GM12864 (cell line): ENCODE measurements at places on chromosomes 7 and 10.

DNA sequence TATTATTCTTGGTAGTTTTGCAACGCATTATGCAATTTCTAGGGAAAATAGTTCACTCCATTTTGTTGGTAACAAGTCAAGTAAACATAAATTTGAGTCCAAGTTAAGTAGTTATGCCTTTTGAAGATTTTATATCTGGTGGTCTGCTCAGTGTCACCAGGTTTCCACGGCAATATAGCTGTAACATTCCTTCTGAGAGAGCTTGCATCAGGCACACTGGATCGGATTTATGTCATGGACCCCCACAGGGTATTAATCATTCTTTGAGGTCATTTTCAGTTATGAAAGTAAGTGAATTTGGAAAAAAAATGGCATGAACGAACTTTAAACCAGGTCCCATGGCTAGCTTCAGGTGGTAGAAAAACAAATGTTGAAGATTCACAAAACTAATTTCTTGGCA, 136.3 kb downstream of the POLR1F start:
- DNase-seq, result no peak

GRCh38 chr10:10043083-10043482, 974.6 kb upstream of the CELF2 start:
- no peak for DNase-seq

GRCh38 chr7:116932566-116932965, 20.7 kb upstream of the ST7 start:
- DNase-seq, result no peak

DNA sequence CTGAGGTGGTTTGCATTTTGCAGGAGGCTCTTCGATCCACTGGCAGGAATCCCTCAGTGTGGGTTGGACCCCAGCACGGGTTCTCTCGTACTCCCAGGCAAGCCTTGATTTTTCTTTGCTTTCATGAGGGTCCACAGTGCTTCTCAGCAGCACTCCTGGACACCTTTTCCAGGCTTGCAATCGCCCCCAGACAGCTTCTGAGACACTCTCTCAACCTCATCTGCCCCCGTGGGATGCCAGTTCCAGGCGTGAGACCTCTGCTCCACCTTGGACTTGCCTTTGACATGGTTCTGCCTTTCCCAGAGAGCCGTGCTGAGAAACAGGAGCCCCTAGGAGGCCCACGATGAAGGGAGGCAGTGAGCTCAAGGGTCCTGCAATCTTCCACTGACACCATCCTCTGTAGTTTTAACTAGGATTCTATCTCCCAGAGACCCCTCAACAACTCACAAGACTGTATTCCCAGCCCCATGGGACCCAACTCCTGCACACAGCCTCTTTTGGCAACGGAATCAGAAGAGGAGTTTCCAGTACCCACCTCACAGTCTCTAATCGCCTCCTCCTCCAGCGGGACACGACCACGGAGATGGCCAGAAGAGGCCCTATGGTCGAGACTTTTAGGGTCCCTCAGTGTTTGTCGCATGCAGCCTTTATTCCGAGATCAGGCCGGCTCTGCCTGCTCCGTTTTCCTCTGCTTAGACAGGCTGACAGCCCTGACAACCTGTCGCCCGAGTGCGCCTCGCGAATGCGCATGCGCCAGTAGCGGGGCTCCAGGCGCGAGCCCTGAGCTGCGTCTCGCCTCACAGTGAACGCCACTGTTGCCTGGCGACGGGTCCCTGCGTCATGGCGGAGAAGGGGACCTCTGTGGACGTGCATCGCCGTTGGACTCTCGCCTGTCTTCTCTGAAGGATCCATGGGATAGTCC, 26.0 kb upstream of the ZNF273 start:
- DNase-seq, result peak; percentile 8

- DNase-seq, result no peak
Measured at GRCh38 chr10:29588629-29589421, 45.9 kb downstream of the SVIL start.

DNA sequence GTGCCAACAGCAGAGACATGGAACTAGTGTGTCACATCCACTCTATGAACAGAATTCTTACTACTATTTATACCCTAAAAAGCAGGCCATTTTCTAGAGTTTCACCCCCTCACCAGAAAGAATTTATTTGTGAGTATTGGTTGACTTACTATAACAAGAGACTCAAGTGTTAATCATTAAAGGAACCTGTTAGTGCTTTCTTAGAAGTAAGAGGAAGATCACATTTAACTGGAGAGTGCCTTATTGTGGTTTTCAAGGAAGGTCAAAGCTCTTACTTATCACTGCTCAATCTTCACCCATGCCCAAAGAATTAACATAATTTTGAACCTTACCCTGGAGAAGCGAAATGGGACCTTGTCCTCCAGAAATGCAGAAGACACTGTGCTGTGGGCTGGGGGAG, 169.3 kb upstream of the PRSS1 start:
- DNase-seq, result no peak

DNA sequence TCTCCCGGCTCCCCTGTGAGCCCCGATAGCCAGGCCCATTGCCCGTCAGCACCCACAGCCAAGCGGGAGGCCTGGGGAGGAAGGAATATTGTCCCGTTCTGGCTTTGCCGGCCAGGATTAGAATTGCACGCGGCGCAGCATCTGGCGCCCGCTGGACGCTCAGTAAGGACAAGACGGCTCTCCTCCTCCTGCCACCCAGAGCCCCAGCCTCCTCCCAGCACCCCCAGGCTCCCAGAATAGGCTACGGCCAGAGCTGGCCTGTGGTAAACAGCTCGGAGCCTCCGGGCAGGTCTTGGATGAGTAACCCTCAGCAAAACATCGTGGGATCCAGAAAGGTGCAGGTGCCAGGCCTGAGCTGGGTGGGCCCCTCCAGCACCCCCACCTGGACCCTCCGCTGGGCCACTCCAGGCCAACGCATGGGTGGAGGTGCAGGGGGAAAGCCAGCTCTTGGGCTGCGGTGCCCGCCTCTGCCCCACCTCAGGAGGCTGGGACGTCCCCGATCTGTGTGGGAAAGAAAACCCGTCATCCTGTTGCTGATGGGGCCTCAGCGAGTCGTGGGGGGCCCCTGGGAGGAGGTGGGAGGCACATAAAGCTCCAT, 5.8 kb upstream of the FAM20C start:
- DNase-seq, result no peak

DNA sequence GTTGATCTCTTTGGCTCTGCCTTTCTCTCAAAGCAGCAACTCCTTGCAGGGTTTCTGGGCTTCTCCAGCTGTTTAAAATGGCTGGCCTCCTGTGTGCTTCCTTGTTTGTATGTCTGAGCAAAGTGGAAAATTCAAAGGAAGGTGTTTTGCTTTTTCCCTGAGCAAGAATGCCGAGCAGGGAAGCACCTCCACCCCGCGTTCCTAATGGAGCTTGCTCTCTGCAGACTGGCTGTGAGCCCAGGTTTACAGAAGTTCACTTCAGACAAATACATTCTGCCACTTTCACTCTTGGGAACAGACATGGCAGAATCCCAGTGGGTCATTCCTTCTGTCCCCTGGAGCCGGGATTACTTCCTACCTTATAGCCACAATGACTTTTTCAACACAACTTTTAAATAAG, 181.8 kb upstream of the AGK start:
- DNase-seq, result no peak

DNA sequence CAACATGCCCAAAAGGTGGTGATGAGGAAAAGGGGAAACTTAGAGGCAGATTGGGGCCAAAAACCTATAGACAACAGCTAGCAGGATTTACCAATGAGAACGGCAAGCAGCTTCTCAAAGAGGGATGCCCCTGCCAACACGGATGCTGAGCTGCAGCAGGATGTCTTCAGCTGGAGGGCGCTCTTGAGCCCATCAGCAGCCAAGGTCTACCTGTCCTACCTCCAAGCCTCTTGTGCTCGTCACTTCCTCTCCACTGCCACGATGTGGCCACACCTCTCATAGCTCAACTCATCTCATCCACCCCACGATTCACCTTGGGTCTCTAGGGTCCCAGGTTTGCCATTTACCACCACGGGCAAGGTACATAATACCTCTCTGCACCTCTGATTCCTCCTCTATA, 36.5 kb downstream of the DLG5 start:
- no peak for DNase-seq

GRCh38 chr10:117762819-117763172, 220.2 kb downstream of the EMX2 start:
- DNase-seq, result no peak

DNA sequence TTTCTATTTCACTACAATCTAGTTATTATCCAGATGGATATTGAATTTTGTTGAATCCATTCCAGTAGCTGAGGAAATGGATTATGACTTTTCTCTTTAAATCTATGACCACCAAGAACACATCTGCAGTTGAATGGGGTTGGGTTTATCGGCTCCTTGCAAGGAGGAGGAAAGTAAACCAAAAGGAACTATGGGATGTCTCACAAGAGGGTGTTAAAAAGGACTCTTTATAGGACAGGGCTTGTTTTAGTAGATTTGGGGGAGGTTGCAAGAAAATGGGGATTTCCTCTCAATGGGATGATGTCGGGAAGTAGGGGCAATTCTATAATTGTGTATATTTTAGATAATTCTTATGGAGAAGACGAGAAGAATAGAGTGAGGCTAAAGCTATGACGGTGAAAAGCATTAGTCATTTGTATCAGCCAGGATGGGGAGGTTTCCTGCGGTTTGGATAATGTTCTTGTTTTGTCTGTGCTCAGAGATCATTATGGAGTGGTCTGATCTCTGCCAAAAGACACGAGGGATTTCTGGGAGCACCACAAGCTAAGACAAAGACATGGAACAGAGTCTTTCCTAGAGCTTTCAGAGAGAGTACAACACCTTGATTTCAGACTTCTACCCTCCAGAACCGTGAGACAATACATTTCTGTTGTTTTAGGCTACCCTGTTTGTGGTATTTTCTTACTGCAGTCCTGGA, 5.3 kb upstream of the LRRC61 start:
- DNase-seq, result no peak

DNA sequence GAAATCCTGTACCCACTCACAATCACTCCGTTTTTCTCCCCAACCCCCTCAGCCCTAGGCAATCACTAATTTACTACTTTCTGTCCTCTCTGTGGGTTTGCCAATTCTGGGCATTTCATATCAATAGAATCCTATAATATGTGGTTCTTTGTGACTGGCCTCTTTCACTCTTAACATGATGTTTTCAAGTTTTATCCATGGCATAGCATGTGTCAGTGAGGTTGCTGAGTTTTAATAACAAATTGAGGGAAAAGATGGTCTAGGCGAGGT, 11.9 kb downstream of the PLAU start:
- no peak for DNase-seq

- DNase-seq, result no peak
Measured at GRCh38 chr7:36677769-36678437, 46.4 kb downstream of the AOAH start.

DNA sequence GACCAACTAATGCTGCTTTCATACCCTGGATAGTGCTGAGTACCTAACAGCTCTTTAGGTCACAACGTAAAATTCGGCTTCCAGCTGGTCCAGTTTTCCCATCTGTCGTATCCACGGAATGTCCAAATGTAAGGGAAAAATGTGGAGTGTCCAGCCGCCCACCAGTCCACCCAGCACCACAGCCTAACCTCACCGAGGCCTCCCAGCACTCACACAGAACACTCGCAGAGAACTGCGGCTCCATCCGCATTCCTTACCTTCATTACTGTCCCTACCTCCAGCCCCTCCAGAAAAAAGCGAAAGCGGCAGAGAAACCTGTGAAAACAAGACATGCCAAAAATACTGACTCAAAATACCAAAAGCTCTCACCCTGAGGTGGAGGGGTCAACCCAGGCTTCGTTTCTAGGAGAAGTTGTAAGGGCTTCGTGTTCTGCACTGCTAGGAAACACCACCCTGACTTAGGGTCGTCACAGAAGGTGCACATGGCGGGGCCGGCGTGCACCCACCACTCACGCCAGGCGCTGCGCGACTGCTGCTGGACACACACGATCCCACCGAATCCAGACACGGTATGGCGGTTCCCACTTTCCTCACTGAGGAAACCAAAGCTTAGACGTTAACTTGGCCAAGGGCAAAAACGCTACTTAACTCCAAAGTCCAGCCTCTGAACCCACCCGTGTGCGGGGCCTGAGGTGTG, 73.9 kb downstream of the AMZ1 start:
- DNase-seq, result no peak

DNA sequence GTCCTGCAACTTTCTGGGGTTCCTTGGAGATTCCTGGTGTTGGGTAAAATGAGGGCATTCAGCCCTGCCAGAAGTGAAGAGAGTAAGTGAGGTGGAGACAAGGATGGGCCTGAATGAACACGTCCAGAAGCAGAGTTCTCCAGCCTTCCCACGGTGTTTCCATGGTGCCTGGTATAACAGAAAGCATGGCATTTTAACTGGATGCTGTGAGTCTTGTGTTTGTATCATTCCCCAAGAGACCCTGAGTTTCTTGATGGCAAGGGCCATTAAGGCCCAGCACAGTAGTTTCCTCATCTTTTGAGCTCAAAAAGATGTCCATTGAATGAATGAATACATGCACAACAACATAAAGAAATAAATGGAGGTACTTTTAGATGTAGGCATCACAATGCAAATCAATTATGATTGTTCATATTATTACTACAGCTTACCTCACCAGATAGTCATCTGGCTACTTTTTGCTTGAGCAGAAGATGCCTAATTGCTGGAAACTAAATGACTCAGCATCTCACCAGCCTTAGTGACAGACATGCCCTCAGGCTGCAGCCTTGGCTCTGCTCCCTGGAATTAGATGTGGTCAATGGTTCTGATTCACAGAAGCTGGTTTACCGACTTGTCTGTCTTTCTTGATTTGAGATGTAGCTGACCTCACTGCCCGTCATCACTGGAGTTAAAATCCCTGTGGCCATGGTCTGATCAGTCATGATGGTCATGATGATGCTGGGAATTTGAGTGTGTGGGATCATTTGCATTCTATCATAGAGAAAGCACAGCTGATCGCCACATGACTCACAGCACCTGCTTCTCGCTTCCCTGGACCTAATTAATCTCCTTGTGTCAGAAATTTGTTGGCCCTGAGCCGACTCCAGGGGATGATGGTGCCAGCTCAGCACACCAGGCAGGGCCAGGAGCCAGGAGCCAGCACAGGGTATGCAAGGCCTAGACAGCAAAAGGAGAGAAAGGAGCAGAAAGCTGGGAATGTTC, 83.9 kb downstream of the CXCL12 start:
- DNase-seq, result peak; percentile 19

GRCh38 chr10:102767428-102768160, 23.8 kb downstream of the WBP1L start:
- no peak for DNase-seq

GRCh38 chr10:92742331-92743228, 52.8 kb downstream of the HHEX start:
- DNase-seq, result peak; percentile 77

- DNase-seq, result no peak
Measured at GRCh38 chr10:67790534-67791408, 47.2 kb downstream of the DNAJC12 start.

DNA sequence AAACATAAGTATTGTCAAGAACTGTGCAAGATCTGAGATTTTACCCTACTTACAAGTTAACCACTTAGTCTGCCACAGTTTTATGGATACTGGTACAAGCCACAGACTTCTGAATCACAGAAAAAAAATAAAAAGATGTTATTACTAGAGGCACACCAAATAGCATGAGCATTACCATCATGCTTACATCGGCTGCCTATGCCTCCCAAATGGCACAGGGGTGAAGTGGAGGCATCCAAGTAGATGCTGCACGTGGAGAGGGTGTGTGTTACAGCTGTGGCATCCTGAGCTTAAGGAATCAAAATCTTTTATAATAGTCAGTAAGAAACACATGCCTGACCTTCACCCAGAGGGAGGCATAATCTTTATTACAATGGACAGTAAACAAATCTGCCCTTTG, 207.8 kb downstream of the TFEC start:
- no peak for DNase-seq

GRCh38 chr7:44587843-44588711, 6.0 kb upstream of the TMED4 start:
- no peak for DNase-seq
